NCI-H1436 (cell line): ENCODE measurements at places on chromosomes 16 and 17.

DNA sequence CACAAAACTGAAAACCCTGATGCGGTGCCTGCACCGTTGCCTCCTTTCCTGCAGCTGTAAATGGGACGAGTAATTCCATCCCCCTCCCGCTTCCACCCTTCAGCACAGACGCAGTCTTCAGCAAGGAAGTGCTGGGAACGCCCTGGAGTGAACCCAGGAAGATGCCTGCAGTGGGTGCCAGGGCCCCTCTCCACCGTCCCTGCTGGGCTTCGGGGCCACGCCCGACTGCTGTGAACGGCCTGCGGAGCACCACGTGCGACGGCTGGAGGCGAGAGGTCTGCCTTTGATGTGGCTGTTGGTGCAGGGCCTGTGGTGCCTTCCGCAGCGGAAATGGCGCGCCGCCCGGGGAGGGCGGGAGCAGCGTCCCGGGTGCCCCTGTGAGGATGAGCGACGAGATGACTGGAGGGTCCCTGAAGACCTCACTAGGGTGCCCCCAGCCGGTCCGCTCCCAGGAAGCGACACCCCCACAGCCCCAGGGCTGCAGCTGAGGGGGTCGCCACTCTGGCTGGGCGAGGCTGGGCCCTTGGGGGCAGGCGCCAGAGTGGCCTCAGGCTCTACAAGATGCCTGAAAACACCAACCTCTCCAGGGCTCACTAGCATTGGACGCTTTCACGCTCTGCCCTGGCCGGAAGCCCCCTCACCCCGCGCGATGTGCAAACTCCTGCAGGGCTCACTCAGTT is 749 bp upstream of the MC1R start:
- peak; percentile 88 for DNase-seq

- DNase-seq: no peak
Observed at GRCh38 chr16:59905606-59906005, 1171.5 kb upstream of the GOT2 start.

- DNase-seq: no peak
Observed at GRCh38 chr17:56978441-56979090, 635 bp downstream of the SCPEP1 start.

DNA sequence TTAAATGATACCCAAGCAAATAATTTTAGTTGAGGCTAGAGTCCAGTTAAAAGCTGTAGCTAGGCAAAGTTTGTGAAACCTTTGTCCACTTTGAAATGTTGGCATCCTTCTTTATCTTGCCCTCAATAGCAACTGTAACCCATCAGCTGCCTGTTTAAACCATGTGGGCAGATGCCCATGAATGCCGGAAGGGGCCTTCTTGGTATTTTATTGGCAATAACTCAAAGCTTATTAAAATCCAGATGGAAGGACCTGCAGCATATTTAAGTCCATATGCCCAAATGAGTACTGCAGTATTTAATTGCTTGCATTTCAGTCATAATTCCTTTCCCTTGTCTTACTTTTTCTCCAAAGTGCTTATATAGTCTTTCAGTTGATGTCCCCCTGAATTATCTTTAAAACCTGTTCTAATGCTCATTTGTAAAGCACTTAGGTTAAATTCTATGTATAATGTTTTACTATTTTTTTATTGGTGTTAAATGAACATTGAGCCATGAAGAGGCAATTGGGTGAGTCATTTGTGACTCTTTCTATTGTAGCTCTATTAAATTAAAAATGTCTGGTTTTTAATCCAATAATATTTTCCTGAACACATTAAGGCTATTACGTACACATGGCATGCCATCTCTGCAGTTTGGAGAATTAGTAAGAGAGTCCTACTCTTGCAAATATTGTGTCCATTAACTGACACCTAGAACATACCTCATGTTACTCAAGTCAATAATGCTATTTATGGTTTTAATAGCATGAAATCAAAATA is 225.3 kb downstream of the KCNJ2 start:
- no peak for DNase-seq

GRCh38 chr17:45969726-45970125 is 29.3 kb upstream of the STH start:
- no peak for DNase-seq

DNA sequence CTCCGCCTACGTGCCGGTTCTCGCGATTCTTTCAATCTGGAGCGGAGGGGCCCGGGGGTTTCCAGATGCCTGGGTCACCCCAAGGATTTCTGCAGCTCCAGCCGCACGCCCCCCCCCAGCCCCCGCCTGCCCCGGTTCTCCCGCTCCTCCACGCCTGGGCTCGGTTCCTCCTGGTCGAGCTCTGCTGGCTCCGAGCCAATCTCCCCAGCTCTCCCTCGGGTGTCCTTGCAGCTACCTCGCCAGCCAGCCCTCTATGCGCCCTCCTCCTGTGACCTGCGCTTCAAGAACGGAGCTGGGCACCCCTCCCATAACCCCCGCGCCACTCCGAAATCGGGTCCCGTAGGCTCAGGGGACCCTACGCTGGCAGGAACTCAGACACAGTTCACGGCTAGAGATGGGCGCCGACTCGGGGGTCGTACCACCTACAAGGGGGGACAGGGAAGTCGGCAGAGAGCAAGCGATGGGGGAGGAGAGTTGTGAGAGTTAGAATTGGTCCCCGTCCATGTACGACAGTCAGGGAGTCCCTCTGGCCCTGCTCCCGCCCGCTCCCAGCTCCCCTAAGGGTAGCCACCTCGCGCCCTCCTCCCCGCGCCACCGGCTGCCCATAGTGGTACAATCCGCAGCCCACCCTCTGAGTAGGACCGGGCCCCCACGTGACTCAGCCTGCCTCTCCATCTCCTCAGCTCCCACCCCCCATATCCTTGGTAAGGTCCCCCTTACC is 961 bp downstream of the FGF11 start:
- DNase-seq: peak; percentile 53

- no peak for DNase-seq
Observed at GRCh38 chr17:28940142-28940541, 11.2 kb downstream of the PHF12 start.

DNA sequence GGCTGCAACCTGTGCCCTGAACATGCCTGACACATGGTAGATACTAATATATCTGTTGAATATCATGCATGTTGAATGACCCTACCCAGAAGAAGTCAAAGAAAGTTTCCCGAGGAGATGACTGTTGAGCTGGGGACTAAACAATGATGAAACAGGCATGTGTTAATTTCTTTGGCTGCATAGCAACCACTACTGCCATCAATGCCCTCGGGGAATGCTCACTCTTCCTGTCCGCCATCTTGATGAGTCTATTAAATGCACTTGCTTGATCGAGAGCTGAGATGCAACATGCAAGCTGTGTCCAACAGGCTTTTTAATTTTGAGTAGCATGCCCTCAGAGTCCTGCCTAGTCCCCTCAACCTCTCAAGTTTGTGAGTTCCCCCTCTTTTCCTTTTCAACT is 31.3 kb downstream of the GRIN2A start:
- DNase-seq: no peak

- DNase-seq: no peak
Observed at GRCh38 chr17:53353919-53354351, 468.8 kb upstream of the KIF2B start.

- no peak for DNase-seq
Observed at GRCh38 chr16:83878838-83879237, 20.1 kb upstream of the MLYCD start.

GRCh38 chr17:81471818-81472456 is 40.7 kb downstream of the ACTG1 start:
- no peak for DNase-seq

DNA sequence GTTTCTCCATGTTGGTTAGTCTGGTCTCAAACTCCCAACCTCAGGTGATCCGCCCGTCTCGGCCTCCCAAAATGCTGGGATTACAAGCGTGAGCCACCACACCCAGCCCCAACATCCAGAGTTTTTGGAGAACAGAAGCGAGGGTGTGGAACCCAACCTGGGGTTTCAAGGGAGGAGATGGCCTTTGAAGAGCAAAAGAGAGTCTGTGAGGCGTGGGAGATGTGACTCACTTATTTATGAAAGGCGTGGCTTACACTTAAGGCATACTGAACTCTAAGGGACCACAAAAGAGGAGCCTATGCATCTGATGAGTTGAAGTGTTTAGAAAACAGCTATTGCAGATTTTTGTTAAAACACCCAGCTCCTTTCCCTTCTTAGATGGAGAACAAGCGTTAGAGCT is 18.9 kb downstream of the ARSG start:
- no peak for DNase-seq

DNA sequence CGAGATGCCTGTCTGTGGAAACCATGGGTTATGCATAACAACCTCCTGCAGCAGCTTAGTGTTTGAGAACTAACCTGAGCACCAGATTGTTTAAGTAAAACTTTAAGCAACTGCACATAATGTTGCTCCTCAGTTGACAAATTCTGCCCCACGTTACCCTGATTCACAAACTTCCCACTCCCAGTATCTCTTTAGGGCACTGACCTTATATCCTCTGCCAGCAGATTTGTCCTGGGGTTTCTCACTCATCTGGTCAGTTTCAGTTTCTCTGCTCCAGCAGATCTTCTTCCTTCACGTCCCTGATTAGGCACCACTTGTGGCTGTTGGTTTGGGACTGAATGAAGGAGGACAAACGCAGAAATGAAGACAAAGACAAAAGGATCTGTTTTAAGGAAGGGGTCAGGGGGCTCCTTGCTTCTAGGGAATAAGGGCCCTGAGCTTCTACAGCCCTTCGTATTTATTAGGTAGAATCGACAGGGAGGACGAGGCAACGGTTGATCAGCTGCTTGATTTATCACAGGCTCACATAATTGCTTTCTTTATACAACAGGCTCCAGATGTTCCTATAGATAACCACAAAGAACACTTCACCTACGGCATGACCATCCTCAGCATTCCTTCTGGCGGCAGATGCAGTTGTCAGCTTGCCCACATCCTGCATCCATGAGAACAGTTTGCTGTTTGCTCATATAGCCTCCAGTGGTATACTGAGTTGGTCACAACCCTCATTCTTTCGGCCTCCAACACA is 13.5 kb upstream of the ZNF689 start:
- no peak for DNase-seq

- no peak for DNase-seq
Observed at GRCh38 chr16:2715966-2716885, 3.8 kb downstream of the PRSS27 start.

GRCh38 chr17:53655591-53655990 is 167.1 kb upstream of the KIF2B start:
- no peak for DNase-seq

DNA sequence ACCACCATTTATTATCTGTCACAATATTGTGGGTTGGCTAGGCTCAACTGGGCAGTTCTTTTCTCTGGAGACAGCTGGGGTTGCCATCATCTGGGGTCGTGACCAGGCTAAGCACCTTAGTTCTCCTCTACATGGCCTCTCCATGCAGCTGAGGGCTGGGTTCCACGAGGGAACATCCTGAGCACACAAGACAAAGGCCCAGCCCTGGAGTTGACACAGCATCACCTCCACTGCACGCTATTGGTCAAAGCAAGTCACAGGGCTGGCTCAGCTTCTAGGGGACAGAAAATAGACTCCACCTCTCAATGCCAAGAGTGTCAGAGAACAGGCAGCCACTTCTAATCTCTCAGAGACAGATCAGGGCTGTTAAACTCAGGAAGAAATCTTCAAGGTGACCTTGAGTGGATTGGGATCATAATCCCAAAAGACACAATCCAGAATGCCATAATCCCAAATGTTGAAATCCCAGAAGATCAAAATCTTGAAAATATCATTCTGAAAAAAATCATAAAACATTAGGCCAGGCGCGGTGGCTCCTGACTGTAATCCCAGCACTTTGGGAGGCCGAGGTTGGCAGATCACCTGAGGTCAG is 13.0 kb upstream of the USP10 start:
- no peak for DNase-seq

- DNase-seq: no peak
Observed at GRCh38 chr17:46925185-46925868, 2.4 kb downstream of the GOSR2 start.
